ENCODE measurements at places on chromosomes 13 and 19.

DNA sequence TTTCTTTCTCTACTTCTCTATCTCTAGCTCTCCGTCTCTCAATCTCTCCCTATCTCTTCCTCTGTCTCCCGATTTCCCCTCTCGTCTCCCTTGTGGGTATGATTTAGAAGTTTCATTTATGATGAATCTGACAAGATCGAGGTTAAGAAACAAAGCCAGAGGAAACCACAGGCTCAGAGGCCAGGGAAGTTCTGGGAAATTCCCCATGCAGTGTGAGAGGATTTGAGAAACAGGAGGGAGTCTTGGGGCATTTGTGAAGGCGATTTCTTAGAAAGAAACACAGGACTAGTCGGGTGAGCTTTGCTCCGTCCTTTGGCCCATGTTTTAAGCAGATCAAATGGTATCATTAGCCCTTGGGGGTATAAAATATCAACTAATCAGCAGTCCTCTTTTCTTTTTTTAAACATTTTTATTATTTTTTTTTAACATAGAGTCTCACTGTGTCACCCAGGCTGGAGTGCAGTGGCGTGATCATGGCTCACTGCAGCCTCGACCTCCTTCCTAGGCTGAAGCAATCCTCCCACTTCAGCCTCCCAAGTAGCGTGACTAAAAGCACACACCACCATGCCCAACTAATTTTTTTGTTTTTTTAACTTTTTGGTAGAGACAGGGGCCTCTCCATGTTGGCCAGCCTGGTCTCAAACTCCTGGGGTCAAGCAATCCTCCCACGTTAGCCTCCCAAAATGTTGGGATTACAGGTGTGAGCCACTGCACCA is 25.8 kb downstream of the TNFSF9 start:
- no peak for DNase-seq

DNA sequence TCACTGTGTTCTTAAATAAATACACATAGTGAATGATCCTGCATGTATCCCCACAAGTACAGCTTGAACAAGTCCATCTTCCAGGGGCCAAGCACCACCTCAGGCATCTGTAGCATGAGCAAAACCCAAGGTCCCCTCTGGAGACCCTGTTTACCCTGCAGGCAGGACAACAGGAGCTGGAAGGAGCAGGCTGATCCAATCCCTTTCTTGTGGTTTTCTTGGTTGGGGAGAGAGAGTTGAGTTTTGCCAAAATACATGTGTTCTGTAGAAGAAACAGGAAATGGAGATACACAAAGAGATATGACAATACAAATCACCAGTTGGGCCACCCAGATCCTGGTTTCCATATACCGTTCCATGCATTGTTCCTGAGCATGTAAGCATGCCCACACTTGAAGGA is 92.8 kb downstream of the SHISA2 start:
- DNase-seq: no peak

- DNase-seq: no peak
These were observed at the start of gene PEAK3 for GRCh38 chr19:2282062-2282861. Gene PEAK3, minus strand, starts transcription at chr19:2282175. Its CDS starts 1,244 bp downstream, at chr19:2280931.

- DNase-seq: no peak
These were observed 63.4 kb downstream of the SLAIN1 start for GRCh38 chr13:77760893-77761292.

DNA sequence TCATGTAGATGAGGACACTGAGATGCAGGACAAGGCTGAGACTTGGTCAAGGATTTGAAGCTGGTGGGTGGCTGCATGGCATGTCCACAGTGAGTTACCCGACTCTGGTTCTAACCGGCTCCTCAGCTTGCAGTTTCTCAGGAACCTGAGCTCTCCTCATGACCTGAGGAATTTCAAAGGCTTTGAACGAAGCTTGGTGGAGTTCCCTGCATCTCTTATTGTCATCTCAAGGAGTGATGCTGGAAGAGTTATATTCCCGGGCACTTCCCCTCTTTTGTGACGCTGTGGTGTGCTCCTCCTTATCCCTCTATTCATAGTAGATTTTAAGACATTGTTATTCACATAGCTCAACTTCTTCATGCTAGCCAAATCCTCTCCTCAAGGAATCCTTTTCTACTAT is 500.1 kb upstream of the HTR2A start:
- no peak for DNase-seq

DNA sequence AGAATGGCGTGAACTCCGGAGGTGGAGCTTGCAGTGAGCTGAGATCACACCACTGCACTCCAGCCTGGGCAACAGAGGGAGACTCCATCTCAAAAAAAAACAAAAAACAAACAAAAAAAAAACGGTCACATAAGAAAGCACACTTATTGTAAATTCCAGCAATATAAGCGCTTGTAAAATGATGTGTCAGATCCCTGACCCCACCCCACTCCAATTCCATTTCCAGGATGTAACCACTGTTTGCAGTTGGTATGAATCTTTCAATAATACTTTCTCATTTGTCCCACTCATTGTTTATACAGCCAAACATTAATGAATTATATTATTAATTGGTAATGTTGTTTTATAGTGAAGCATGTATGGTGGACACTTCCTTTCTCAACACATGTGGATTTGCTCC is 15.9 kb upstream of the CEACAM1 start:
- no peak for DNase-seq

Measured in stimulated activated CD4-positive, alpha-beta T cell treated with anti-CD3 and anti-CD28 coated beads, TNF-alpha, amount 100 ng/mL, for 24 hours (primary cell).